A549 (cell line): ENCODE measurements at places on chromosomes 3 and 15. TPM values are rescaled to one million over a fixed set of nuclear protein-coding genes. Genes with fewer than 3 reads are reported as not detected.

GRCh38 chr3:56986347-56986746 lies 74.1 kb upstream of the SPATA12 start:
- DNase-seq, result no peak

- DNase-seq, result no peak
Measured at GRCh38 chr3:77915336-77915735, 875.4 kb downstream of the ROBO2 start.

DNA sequence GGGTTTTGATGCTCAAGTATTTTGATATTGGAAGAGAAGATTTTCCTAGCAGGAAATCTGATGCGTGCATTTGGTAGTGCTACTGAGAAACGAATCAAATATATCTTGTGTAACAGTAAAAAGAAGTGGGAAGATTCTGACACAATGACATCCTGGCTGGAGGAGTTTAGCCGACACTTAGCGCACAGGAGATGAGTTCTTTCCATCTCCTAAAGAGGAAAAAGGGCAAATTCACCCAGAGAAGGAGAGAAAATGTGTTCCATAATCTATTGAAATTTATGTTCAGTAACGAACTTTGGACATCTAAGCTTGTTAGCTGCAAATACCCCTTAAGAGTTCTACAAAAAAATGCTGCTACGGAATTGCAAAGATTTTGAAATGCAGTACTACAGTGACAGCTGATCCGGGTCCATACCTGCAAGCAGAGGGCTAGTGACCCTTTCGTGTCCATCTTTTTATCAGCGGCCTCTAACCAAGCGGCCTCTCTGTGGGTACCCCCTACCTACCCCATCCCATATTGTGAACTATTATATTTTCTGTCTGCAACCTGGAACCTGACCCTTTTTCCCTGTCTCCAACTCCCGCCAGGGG lies 971 bp downstream of the CPOX start:
- DNase-seq, result no peak

DNA sequence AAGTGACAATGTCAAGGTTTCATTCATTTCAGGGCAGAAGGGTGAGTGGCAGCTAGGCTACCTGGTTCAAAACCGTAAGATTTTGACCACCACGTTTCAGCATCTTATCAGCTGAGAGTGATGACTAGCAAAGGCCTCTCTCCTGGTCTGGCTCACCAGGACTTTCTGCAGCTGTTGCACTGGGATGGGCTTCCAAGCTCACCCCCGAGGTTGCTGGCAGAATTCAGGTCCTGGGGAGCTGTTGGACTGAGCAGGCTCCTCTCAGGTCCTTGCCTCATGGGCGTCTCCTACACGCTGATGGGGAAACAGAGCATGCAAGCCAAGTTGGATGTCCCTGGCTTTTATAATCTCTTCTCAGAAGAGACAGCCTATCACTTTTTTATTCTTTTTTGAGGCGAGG lies 88.8 kb upstream of the RNU6-1 start:
- no peak for DNase-seq

DNA sequence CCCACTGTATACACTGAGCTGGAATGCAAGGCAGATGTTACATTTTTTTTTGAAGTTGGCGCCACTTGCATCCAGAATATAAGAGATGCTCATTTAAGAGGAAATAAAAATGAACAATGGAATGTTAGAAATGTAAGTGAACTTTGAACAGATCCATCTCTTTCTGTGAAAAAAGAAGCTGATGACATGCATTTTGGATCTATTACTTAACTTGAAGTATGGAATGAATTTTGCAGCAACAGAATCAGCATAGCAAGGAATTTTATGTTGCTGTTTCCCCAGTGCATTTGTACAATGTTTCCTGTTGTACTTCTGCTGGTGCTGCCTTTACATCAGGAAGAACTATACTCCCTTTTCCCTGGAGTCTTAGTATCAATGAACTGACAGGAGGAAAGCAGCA lies 178.2 kb downstream of the LSAMP start:
- no peak for DNase-seq

DNA sequence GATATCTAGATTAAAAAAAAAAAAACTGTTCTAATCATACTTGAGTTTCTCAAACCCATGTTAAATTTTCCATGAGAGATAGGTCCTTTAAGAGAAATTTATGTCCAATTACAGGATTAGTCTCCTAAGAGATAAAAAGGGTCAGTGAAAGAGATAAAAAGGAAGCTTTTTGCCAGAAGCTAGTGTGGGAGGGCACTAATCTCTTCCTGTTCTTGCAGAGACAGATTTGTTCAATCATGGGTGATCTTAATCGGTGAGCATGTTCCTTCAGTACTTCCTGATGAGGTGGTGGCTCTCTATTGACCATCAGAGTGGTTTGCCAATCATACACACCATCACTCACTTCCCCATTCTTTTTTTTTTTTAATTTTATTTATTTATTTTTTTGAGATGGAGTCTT lies 16.9 kb upstream of the LPP start:
- no peak for DNase-seq

PCSK6 gene
- 10.0 to 11.1 TPM (median 10.8 TPM) in 3 replicates for polyA plus RNA-seq

SUSD5 gene
- polyA plus RNA-seq, result 1.7 to 2.0 TPM (median 2.0 TPM) in 3 replicates

TRIM42 gene
- polyA plus RNA-seq, result not detected in 3 replicates

KCNMB3 gene
- polyA plus RNA-seq, result 1.3 to 1.7 TPM (median 1.4 TPM) in 3 replicates

CLRN1 gene
- not detected in 3 replicates for polyA plus RNA-seq

A4GNT gene
- not detected in 3 replicates for polyA plus RNA-seq

PRR20G gene
- polyA plus RNA-seq, result not detected in 3 replicates
